ENCODE measurements at places on chromosomes 2 and 18.

- DNase-seq = no peak
Observed at GRCh38 chr18:65754121-65754520, 3.3 kb downstream of the CDH7 start.

DNA sequence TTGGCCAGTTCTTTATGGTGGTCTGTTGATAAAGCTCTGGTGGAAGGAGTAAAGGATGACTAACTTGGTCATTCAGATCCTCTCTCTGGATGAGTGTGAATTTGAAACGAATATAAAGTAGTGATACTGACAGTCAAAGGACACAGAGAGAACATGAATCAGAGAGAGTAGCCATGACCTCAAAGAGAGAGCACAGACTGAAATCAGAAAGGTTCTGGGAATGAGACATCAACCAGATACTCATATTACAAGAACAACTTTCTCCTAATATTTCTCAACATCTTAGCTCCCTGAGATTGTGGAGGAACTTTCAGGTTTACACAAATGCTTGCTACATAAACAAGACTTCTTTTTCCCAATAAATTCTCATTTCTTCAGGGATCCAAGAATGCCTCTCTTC lies 849.1 kb upstream of the CHAC2 start:
- no peak for DNase-seq

DNA sequence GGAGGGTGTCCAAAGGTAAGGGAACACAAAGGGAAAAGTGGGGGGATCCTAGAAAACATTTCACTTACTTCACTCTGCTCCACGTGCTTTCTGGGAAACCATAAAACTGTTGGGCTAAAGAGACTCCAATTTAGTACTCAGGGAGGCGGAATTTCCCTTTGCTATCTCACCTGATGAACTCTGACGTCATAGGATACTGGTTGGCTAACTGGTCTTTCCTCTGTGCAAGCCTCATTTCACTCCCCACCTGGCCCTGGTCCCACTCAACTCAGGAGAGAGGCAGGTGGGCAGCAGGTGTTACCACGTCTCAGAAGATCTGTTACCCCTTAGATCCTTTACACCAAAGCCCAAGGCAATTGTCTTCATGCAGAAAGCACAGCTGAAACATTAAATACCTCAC lies 51.8 kb upstream of the PMAIP1 start:
- no peak for DNase-seq

DNA sequence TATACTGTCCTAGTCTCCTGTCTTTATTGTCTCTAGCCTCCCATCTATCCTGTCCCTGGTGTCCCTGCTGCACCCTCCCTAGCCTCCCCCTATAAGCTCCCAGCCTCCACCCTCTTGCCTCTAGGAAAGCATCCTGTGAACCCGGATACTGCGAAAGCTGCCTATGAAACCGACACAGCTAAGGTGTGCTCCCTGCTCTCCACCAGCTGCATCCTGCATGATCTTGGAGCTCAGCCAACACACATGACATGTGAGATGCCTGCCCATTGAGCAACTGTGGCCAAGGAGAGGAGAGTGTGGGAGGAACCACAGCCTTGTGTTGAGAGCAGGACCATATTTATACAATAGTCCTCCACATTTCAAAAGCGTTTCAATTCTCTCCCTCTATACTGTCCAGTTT lies 187.1 kb downstream of the ZBTB7C start:
- no peak for DNase-seq

DNA sequence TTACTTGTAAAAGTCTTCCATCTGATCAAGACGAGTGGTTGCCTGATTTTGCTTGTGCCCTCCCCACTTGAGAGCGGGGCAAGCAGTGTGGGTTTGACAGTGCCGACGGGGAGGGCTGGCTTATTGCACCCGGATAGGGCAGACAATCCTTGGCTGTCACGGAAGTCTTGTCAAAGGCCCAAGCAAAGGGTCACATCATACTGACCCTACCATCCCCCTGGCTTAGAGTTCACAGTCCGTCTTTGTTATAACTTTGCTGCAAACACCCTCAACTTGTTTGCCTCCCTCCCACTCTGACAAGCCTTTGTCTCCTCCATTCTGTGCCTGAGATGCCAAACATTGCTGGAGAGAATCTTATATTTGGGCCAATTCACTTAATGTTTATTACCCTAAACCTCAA lies 165.9 kb upstream of the MSH6 start:
- no peak for DNase-seq

- no peak for DNase-seq
Observed at GRCh38 chr2:208012449-208012848, 12.9 kb downstream of the PLEKHM3 start.

DNA sequence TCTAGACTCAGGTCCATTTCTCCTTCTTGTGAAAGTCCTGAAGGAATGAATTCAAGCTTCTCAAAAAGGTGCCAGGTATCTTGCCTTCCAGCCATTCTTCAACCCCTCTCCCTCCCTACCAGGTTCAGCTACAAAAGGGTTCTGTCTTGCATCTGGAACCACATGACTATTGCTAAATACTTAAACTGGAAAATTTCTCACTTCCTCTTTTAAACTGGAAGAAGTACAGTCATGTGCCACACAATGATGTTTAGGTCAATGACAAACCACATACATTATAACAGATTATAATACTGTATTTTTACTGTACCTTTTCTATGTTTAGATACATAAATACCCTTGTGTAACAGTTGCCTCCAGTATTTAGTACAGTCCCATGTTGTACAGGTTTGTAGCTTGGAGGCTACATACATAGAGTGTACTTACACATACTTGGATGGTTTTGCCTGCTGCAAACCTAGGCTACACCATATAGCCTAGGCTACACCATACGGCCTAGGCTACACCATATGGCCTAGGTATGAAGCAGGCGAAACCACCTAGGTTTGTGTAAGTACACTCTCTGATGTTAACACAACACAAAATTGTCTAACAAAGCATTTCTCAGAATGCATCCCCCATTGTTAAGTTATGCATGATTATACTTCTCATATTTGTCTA lies 142.0 kb upstream of the DNMT3A start:
- no peak for DNase-seq

DNA sequence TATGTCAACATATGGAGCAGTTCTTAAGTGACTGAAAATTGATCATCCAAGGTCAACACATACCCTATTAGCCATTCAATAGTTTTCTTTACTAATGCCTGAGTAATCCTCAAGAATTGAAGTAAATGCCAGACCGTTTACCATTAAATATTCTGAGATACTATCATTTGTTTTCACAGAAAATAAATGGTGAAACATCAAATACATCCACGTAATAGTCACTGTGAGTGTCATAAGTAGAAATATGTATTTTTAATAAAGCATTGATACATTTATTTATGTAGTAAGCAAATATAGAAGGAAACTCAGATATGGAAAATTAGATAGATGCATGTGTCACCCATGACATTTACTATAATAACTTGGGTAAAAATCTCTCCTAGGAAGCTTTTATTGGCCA lies 927.8 kb upstream of the NRXN1 start:
- DNase-seq = no peak

DNA sequence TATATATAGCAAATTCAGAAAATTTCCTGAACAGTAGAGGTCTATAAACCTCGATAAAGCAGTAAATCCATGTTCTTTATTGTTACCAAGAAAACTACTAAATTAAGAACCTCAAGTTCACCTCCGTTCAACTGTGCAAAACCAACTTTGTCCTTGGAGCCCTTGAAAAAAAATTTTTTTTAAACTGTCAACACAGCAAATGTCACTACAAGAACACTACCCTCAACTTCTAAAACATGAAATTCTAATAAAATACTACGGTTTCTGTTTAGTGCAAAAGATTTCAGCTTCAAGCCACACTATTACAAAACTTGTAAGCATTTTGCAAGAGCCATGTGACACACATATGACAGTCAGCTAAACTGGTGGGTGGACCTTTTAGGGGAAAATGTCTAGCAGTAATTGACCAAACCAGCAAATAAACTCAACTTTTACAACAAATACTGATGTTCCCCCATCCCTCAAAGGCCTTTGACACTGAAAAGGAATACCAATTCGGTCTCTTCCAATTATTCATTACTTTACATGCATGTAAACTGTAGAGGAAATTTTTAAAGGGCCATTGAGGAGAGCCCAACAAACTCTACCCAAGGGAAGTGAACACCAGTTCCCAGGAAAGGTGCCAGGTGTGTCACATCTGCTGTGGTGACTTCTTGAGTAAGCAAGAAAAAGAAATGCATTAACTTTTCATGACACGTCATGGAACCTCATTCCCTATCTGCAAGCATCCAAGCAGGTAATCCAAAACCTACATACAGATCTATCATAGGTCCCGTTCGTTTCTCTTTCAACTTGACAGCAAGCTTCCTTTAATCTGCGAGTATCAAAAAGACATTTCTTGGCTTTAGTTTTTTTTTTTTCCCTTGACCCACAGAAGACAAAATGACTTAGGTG lies 1.4 kb downstream of the RAB1A start:
- DNase-seq = no peak

DNA sequence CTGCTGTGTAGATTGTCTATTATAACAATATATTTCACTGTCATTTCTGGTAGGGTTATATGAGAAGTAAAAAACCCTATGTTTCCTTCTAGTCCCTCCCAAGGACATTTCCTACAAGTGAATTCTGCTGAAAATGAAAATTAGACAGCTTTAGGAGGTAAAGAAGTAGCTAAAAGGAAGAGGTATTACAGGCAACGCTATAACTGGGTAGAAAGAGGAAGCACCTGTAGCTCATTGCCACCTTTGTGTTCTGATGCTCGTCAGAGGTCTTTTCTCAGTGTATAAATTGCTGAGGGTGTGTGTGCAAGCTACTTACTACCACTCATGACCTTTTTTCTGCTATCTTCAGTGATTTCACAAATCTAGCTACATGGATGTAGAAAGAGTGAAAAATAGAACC lies 1.4 kb downstream of the DNAJC10 start:
- DNase-seq = no peak

Data from stimulated activated CD4-positive, alpha-beta T cell treated with anti-CD3 and anti-CD28 coated beads, Interleukin-1b, Interleukin-23, amount 100 ng/mL, for 24 hours (primary cell).